Dermis microvascular lymphatic vessel endothelial cell (primary cell): ENCODE measurements at places on chromosomes 4 and X.

DNA sequence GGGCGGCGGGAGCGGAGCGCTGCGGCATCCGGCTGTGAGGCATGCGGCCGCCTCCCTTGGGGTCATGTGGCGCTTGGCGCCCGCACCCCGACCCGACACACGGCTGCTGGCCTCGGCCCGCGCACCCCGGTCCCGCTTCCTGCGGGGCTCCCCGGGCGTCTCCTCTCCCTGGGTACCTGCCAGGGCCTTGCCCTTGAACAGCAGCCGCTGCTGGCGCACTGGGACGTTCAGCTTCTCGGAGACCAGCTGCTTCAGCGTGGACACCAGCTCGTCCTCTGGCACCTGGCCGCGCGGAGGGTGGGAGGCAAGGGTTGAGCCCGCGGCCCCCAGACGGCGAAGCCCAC is 391 bp downstream of the UBL4A start:
- DNase-seq = peak; percentile 9

DNA sequence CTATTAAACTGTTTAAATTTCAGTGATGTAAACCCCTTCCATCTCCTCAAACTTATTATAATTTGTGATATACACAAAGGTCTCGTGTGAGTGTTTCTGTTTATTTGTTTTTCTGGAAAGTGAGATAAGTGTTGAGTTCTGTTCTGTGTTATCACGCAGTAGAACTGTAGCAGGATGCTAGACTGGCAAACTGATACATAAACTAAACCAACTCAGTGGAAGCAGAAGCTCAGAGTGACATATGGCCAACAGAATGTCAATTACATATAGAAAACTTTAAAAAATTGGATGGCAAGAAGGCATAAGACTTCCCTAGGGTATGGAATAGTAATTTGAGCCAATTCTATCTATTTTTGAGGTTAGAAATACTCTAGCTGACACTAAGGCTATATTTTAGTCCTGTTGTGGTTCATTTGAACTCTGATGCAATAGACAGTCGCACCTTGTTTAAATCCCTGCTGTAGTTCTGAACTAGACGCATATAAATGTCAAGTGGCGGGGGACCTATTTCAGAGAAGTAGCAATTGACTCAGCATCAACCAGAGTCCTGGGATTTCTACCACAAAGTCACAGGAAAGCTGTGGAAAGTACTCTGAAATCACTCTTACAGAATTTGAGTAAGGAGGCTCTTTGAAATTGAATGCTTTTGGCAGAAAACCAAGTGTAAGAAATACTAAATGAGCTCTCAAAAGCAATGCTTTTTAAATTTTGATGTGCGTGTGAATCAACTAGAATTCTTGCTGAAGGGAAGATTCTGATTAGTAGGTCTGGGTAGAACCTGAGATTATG is 294.4 kb downstream of the INPP4B start:
- no peak for DNase-seq

- peak; percentile 41 for DNase-seq
Measured at GRCh38 chrX:149630681-149631233, 835 bp downstream of the TMEM185A start.

- no peak for DNase-seq
Measured at GRCh38 chr4:125780164-125780563, 465.4 kb downstream of the FAT4 start.

DNA sequence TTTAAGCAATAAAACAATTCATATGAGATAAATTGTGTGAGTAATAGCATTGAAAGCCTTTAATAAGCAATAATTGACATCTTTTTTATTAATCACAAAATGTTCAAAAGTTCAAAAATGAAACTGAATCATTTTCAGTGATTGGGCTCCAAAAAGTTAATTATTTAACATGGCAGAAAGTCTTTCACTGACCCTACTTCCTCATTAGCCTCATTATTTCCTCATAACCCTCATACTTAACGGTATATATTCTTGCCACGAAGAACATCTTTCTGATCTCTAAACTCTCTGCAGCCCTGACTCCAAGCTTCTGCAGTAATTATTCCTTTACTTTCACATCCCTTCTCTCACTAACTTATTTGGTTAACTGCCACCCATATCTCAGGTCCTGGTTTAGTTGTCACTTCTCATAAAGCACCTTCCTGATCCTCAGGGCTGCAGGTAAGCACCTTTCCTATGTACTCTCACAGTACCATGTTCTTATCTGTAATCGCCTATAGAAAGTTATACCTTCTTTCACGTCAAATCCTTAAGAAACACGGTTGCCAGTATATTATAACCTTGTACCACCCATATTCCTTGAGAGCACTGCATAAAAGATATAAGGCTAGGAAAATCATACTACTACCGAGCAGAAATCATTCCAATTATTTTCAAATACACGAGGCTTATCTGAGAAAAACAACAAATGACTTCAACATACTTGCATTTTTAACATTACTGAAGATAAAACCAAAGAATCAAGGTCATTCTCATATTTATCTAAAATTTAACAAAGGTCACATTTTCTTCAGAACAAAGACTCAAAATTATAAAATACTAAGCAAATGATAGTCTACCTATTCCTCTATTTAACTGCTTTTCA is 72.2 kb downstream of the PPP3CA start:
- no peak for DNase-seq

- DNase-seq = no peak
Measured at GRCh38 chrX:31316340-31316991, 244.6 kb upstream of the FTHL17 start.

DNA sequence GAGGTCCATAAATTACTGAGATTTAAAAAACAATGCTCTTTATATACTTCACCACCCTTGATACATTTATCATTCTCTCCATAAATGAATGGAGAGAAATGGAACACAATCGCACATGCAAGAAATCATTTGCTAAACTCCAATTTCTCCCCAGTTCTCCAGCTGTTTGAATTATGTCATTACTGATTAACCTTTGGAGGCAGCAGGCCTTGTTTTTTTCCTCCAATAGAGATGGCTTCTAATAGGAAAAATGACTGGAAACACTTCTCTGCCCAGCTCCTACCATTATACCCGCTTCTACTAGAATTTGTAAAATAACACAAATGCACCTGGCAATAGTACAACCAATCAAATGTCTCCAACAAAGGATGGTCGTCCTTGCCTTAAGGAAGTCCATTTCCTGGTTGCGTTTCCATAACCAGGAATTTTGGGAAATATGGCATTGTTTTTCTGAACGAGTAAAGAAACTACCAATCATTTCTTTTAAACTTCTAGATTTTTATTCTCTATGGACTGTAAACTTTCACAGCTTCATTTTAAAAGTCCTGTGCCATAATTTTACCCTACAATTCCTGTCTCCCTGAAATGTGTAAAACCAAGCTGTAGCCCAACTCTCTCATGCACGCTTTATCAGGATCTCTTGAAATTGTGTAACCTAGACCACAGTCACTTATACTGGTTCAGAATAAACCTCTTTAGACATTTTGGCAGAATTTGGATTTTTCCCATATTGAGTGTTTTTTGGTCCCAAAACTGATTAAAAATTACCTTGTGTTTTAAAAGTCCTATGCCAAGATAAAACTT is 60.1 kb downstream of the APBB2 start:
- DNase-seq = no peak

GRCh38 chr4:84956014-84956413 is 10.5 kb downstream of the WDFY3 start:
- DNase-seq = no peak

GRCh38 chr4:106325800-106326199 is 9.4 kb downstream of the AIMP1 start:
- DNase-seq = no peak

DNA sequence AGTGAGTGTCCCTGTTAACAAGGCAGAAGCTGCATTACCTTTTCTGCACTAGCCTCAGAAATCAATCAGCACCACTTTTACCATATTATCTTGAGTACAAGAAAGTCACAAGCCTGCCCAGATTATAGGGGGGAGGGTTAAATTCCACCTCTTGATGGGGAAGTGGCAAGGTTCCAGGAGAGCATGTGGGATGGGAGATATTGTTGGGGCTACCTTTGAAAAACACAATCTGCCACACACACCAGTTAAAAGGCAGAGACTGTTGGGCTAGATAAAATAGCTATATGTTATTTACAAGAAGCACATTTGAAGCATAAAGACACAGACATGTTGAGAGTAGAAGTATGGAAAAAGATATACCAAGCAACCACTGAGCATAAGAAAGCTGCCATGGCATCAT is 6.6 kb upstream of the AVPR2 start:
- no peak for DNase-seq
